OCI-M1 (cell line): ENCODE measurements at places on chromosomes 3 and 15.

GRCh38 chr15:46525984-46526725, 891.3 kb downstream of the SQOR start:
- DNase-seq: no peak

DNA sequence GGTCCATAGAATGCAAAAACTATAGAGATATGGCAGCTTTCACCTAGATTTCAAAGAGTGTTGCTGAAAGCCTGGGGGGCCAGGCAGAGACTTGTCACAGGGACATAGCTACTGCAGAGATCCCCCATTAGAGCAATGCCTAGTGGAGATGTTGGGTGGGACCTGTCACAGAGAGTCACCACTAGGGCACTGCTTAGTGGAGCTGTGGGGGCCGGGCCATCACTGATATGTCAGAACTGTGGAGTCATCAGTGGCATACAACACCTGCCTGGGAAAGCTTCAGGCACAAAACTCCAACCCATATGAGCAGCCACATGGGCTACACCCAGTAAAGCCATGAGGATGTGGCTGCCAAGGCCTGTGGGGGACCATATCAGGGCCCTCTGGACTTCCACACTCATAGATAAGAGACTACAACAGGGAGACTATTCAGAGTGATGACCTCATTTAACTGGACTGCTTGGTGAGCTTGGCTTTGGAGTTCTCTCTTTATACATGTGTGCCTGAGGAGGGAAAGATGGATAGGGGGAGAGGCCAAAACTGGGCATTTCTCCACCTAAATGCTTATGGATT, 176.3 kb downstream of the ZNF621 start:
- DNase-seq: peak; percentile 5

DNA sequence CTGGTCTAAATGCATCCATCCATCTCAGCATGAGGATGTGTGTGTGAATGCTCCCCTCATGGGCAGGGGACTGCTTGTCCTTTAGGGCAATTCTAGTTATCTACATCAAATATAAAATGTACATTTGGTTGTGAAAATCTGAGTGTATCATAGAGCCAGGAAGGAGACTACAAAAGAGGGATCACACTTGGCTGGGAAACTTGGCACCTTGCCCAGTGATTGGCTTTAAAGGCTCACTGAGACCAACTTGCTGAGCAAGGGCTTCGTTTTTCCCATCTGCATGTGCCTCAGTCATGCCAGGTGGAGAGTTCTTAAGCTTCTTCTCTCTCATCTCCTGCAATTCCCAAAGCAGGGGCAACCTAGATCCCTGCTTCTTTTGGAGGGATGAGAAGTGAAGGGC, 5.2 kb downstream of the CAPN3 start:
- DNase-seq: no peak

GRCh38 chr3:183560607-183561006, 5.1 kb upstream of the KLHL6 start:
- peak; percentile 62 for DNase-seq

DNA sequence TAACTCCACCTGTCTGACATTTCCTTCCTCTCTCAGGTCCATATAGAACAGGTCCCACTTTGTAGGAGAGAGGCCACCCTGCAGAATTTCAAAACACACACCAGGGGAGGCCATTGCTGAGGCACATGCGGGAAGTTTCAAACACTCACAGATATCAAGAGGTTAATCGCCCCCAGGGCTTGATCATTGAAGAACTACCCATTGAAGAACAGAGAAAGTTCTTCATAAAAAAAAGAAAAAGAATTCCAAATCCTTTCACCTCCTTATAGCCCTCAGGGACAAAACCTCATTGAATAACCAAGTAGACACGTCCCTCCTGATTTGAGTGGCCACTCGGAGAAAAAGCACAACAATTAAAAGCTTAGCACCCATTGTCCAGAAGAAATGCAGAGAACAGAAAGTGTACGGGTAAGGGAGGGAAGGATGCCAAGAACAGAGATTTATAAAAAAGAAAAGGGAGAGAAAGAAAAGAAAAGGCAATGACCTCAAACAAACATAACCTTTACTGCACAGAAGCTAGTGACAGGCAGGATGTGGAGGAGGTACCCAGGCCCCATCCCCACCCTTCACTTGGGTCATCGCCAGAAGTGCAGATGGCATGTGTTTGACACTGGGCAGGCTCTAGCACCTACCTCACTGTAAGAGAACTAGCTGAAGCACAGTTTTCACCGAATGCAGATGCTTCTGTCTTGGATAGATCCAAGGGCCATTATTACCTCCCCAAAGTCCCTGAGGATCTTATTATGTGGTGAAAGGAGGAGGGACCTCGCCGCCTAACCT, 112.3 kb upstream of the HES1 start:
- no peak for DNase-seq

GRCh38 chr15:89751748-89752147, 699 bp upstream of the MESP1 start:
- no peak for DNase-seq

GRCh38 chr3:87218560-87218959, 8.5 kb upstream of the CHMP2B start:
- DNase-seq: no peak

DNA sequence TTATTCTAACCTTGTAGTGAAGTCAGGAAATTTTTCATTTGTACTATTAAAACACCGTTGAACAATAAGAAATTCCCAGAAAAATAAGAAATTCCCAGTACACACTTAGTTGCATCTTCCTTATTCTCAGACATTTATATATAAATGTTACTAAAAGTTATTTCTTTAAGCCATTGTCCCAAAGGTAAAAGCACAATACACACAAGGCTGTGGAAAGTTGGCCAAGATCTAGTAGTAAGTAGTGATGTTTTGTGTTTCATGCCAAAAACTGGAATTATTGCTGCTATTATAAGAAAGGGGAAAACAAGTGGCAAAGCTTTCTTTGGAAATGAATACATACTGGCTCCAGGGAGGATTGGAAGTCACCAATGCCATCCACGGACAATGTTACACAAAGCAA, 802.5 kb upstream of the DPPA4 start:
- DNase-seq: no peak
